ENCODE measurements at places on chromosomes 7 and 10.

DNA sequence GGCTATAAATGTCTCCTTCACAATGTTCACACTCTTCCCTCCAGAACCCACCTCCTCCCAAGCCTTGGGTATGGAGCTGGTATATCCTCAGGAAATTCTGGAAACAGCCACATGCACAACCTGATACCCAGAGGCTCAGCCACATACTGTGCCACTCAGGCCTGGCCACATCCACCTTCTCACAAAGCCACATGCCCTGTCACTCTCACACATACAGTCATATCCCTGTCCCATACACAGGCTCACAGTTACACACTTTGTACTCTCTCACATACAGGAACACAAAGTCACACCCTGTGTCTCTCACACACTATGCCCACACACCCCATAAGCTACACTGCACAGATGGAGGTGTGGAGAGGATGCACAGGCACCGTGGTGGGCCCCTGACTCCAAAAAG, 10.1 kb downstream of the KCNIP2 start:
- no peak for DNase-seq

- DNase-seq, result no peak
These were observed 51.3 kb downstream of the ADK start for GRCh38 chr10:74202356-74202755.

- DNase-seq, result no peak
These were observed 373.1 kb downstream of the THSD7A start for GRCh38 chr7:11458736-11459483.

DNA sequence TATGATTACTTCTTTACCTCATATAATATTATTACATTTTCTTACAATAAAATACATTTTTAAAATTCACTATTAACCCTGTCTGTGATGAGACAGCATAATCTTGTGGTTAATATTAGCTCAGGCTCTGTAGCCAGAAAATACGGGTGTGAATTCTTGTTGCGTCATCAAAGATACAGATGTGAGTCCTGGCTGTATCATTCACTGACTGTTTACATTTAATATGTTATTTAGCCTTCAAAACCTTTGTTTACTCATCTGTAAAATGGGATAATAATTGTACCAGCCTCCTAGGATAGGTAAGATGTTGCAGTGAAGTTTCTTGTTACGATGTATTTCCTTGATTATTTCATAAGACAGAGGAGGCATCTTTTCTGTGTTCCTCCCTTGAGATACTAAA, 184.7 kb upstream of the PRPS1L1 start:
- no peak for DNase-seq

DNA sequence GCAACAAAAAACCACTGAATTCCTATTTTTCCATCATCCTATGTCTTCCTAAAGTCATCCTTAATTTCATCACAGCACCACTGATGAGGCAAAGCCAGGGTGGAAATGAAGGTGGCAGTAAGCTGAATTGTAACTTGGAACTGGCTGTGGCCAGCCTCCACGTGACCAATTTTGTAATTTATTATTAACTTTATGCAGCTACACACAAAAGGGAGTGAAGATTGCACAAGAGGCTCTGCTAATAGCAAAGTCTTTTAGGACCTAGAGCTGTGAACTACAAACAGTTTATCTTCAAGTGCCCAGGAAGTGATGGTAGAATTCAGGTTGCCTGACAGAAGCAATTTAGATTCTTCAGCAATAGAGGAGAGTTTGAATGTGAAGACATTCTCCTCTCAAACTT, 176.4 kb downstream of the CCDC71L start:
- DNase-seq, result no peak

DNA sequence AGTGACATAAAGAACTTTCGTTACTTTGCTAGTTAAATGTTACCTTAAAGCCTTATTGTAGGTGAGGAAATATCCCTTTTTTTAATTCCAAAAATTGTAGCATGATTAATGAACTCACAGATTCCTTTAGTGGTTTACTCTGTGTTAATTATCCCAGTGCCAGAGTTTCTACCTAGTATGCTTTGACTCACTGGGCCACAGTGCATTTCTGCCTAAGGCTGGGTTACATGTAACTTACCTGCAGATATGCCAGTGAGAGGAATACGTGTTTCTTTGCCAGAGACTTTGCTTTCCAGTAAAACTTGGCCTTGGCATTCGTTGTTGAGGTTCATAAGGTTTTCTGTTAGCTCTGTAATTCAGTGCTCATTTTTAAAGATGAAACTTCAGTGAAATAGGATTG, 380.8 kb upstream of the LRGUK start:
- DNase-seq, result no peak

DNA sequence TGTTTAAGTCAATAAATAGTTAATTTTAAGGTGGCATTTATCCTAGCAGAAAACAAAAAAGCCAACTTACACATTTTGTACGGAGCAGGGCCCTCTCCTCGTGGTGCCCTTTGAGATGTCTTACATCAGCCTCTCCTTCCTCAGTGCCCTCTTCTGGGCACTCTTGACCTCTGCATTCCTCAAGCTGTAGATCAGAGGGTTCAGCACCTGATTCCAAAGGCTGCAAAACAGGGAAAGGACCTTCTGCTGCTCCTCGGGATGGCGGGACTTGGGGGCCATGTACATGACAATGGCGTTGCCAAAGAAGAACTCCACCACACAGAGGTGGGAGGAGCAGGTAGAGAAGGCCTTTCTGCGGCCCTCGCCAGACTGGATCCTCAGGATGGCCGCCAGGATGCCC, 4.6 kb upstream of the OR2A14 start:
- no peak for DNase-seq

DNA sequence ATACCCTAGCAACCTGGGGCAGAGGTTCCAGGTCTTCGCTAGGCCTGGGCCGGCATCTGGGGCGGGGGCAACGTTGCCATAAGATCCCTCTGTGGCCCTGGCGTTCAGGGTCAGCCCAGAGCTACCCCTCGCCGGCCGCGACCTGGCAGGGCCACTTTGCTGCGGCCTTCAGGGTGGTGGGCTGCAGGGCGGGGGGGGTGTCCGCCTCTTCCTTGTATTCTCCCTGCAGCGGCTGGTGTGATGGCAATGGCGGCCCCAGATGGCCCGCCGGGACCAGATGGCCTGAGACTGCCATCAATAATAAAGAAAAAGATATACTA, 539.2 kb upstream of the POT1 start:
- DNase-seq, result no peak

DNA sequence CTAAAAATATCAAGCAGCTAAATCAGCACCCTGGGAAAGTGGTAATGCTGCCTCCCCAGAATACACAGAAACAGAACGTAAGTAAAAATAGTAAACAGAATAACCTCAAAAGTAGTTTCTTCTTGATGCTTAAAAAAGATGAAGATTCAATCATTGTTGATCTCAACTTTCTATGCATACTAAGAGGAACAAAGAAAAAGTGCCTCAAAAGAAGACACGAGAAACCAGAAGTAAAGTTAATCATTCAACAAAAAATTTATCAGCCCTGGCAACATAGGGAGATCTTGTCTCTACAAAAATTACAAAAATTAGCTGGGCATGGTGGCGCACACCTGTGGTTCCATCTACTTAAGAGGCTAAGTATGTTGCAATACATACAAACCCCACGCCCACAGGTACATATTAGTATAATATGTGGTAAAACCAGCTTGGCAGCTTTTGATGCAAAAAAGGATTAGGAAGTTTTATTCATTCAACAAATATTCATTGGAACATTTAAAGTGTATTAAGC, 153.7 kb downstream of the NRBF2 start:
- DNase-seq, result no peak

DNA sequence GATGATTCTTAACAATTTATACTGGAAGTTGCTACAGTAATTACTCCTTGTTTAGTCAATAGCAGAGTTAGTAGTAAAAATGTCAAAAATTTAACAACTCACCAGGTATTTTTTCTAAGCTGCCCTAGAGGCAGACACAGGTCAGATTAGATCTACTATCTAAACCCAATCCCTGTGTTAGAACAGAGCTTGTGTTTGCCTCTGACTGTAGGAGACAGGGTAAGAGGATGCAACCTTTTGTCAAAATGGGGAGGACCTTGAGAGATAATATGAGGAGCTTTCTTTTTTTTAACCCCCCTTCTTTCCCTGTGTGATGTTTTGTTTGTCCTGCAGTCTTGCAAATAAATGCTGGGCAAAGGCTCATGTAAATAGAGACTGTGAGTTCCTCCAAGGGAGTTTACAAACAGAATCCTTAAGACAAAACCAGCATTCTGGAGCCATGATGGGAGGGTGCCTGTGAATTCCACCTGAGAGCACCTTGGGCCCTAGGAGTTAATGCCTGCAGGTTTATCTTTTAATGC, 353.1 kb downstream of the GATA3 start:
- no peak for DNase-seq

DNA sequence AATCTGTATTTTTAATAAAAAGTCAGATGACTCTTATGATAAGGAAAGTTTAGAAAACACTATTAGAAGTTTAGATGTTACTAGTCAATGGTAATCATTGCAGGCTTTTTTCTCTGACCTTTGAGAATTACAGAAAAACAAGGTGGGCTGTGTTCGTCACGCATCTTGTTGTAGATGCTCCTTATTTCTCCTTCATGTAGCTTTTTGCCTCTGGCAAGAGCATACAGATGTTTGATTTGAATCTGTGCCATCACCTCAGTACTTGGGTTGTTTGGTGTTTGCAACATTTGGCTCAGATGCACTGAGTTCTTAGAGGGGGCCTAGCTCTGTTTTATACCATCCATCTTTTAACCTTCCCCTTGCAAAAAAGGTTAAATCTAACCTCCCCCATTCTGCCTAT, 11.5 kb downstream of the TAS2R16 start:
- no peak for DNase-seq

- DNase-seq, result no peak
These were observed 45.4 kb downstream of the GPR37 start for GRCh38 chr7:124720195-124720594.

DNA sequence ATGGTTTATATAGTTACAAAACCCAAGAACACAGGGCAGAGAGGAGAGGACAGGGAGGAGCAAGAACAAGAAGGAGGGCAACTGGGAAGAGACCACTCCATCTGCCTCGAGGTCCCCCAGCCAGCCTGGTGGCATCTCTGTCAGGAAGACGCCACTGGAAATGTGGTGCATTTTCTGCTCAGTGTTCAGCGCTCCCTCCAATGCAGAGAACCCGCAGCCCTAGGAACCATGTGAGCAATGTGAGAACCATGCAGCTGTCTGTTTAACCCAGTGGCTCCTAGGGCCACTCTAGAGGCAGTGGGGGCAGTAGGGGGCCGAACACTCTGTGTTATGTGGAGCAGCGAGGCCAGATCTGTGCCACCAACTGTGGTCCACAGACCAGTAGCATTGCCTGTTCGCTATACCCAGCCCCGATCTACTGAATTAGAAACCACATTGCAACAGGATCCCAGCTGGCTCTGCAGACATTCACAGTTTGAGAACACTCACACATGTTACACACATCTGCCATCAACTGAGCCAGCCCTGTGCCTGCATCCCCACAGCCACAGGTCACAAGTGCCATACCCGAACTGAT, 110.2 kb downstream of the CPXM2 start:
- no peak for DNase-seq

GRCh38 chr10:114526126-114526503, 121.8 kb upstream of the AFAP1L2 start:
- DNase-seq, result no peak

DNA sequence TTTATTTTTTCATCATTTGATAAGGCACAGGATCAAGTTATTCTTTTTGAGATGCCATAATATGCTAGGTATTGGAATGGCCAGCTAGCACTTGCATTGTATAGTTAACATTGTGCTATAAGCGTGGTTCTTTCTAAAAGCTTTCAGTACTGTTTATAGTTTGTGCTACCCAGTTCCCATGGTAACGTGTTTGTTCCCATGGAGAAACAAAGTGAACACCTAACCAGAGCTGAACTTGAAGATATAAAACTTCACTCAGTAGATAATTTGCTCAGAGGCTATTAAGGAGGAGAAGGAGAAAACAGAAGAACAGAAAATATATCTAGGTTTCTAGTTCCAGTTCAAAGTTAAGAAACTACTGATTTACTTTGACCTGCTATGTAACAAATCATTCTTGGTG, 23.6 kb upstream of the ITGB8 start:
- no peak for DNase-seq

GRCh38 chr10:47306387-47307210, 6.6 kb downstream of the GDF10 start:
- DNase-seq, result no peak

GRCh38 chr7:151807846-151808245, 69.1 kb downstream of the PRKAG2 start:
- DNase-seq, result no peak

DNA sequence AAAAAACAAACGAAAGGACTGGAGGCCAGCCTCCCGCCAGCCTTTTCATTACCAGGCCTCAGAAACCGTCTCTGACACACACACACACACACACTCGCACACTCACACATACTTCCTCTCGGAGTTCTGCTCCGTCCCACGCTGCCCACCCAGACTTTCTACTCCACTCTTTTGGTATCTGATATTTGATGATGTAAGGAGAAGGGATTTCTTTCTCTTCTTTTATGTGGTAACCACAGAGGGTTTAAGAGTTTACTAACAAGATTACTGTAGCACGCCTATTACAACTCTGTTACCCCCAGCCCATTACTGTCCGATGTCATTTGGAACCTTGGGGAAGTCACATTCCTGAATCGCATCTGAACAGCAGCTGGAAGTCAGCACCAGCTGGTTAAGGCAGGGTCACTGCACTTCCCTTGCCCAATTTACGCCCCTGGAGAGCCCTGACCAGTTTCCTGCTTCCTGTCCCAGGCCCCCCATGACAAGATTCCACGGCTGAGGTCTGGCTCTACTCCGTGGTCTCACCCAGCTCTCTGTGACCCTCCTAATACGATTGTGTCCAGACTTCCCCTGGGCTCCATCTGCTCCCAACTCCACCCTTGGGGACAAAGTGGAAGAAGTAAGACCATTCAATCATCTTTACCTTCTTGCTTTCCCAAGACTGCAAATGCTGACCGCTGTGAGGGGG, 1.1 kb downstream of the DENND2A start:
- DNase-seq, result no peak

- DNase-seq, result no peak
These were observed 633.4 kb downstream of the PARD3 start for GRCh38 chr10:34181553-34182300.

- DNase-seq, result peak; percentile 4
These were observed 39.0 kb downstream of the DIP2C start for GRCh38 chr10:650441-650851.

DNA sequence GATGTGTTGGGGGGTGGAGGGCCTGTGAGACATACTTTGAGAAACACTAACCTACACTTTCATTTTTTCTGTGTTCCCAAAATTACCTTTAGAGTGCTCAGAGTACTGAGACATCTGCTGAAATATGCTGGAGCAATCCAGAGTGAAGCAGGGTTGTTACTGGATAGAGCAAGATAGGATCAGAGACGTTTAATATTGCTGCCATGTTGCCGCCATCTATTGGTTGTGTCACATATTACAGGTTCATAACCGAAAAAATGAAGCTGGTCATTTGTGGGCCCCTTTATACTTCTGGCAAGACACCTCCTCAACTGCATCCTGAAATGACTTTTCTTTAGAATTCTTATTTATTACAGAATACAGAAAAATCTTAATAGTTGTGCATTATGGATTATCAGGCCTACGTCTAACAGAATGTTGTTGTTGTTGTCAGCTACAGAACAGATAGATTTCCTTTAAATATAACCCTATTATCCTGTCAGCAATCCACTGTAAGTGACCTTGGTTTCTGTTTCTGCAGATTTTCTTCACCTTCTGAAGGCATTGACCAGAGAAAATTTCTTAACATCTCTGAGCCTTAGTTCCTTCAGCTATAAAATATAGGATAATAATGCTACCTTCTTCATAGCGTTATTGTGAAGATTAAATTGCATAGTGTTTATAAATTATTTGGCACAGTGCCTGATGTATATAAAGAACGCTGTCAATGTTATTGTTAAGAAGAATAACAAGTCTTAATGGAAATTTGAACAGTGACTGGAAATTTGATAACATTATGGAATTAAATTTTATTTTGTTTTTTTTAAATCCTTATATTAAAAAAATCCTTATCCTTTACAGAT, 16.2 kb upstream of the DLD start:
- DNase-seq, result peak; percentile 51
